ENCODE measurements at places on chromosomes 7 and 10.

DNA sequence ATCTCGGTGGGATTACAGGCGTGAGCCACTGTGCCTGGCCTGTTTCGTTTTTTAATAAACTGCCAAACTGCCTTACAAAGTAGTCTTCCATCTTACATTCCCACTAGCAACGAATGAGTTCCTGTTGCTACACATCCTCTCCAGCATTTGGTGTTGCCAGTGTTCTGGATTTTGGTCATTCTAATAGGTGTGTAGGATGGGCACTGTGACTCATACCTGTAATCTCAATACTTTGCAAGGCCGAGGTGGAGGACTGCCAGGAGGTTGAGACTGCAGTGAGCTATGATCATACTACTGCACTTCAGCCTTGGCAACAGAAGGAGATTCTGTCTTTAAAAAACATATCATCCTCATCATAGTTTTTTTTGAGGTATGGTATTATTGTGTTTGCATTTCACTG is 21.4 kb upstream of the RSBN1L start:
- DNase-seq: no peak

DNA sequence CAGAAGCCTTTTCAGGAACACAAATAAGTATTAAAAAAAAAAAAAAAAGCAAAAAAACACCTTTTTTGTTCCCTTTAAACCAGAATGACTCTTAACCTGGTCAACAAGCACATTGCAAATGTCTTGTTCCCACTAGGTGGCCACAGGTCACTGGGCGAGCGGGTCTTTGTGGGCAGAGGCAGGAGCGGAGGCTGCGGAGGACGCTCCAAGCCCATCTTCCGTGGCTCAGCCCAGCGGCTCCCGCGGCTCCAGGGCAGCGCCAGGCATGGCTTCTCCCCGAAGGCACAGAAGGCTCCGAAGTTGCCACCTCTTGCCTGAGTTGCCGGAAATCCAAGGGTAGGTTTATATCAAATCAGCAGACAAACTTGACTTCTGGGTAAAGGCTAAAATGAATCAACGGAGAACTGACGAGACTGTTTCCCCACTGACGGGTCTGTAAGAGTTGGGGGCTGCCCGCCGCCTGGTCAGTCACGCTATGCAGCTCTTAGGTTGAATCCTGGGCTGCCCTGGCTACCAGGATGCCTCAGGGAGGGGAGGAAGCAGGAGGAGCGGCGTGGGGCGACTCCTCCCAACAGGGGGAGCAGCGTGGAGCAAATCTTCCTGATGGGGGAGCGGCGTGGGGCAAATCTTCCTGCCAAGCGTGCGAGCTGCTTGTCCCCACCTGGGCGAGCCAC is 144.5 kb downstream of the PTPRN2 start:
- no peak for DNase-seq

GRCh38 chr10:114869520-114869892 is 47.9 kb downstream of the FHIP2A start:
- no peak for DNase-seq

DNA sequence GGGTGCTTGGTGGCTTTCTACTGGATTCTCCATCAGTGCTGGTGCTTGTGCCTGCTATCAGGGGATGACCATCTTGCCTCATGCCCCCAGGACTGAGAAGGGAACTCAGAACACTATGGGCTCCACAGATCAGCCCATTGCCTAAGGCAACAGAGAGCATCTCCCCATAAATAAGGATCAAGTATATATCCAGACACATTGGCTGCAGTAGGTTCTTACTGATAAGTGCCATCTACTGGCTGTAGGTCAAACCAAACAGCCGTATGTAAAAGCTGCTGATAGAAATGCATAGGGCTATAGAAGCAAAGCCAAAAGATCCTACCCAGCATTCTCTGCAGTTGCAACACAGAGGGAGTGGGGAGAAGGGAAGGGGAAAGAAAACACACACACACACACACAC is 153.7 kb downstream of the CDK14 start:
- DNase-seq: no peak

- no peak for DNase-seq
These were observed 42.1 kb upstream of the MGMT start for GRCh38 chr10:129424978-129425377.

- DNase-seq: no peak
These were observed 223.6 kb downstream of the GATA3 start for GRCh38 chr10:8278099-8278498.

- no peak for DNase-seq
These were observed 471 bp downstream of the MGMT start for GRCh38 chr10:129467359-129468064.

All from stimulated activated CD8-positive, alpha-beta memory T cell treated with anti-CD3 and anti-CD28 coated beads, Interleukin-7, amount 100 ng/mL, for 4 hours (primary cell).